Spleen (tissue), 13 donors: ENCODE measurements at places on chromosomes 6 and 20.

DNA sequence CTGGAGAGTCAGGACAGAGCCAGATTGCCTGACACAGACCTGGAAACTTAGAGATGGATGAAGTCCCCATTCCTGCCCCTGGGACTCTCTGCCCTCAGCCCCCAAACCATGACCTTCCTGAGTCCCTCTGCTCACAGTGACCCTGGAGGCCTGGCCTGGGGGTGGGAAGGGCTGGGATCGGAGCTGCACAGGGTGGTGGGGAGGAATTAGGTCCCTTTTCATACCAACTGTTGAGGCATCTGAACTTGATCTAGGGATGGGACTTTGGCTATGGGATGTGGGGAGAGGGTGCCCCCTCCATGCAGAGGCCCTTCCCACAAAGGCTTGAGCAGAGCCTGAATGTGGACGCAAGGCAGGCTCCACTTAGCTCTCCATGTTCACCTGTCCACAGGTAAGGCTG is 144.1 kb downstream of the MRPL14 start:
- DNase-seq: no peak

GRCh38 chr6:160544802-160545201 is 119.3 kb downstream of the LPA start:
- DNase-seq: no peak

- no peak for DNase-seq
These were observed 85.4 kb downstream of the NDUFAF5 start for GRCh38 chr20:13870170-13870748.

- peak; percentile 56 for DNase-seq
These were observed 26.3 kb upstream of the TRAF3IP2 start for GRCh38 chr6:111631903-111632460.

GRCh38 chr6:32964776-32965175 is 3.6 kb upstream of the BRD2 start:
- no peak for DNase-seq

- peak; percentile 41 for DNase-seq
These were observed 637.5 kb upstream of the MAN1A1 start for GRCh38 chr6:119986934-119987549.

DNA sequence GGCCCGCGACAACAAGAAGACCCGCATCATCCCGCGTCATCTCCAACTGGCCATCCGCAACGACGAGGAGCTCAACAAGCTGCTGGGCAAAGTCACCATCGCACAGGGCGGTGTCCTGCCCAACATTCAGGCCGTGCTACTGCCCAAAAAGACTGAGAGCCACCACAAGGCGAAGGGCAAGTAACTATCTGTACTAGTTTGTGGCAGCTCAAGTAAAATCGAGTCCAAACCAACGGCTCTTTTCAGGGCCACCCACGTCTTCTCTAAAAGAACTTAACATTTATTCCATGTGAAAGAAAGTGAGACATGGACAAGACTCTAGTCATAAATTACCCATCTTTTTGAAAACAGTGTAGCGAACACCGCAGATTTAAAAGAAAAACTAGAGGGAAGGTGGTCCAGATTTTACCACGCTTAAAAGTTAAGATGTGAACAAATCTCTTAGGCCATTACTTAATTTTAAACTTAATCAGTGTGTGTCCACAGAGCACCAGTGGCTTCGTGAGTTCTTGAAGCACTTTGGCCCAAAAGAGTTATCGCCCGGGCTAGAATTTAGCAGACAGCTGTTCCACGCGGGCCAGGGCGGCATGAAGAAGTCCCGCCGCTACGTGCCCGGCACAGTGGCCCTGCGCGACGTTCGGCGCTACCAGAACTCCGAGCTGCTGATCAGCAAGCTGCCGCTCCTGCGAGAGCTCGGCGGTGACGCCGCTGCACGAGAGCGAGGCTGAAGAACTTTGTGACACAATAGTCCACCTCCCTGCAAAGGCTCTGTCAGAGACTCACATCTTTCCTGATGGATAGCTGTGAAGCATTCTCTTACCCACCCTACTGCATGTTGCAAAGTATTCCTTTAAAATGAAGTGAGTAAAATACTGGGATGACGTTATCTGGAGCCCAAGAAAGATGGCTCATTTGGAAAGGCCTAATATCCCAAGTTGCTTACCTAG is 113.9 kb upstream of the PRSS16 start:
- peak; percentile 97 for DNase-seq

DNA sequence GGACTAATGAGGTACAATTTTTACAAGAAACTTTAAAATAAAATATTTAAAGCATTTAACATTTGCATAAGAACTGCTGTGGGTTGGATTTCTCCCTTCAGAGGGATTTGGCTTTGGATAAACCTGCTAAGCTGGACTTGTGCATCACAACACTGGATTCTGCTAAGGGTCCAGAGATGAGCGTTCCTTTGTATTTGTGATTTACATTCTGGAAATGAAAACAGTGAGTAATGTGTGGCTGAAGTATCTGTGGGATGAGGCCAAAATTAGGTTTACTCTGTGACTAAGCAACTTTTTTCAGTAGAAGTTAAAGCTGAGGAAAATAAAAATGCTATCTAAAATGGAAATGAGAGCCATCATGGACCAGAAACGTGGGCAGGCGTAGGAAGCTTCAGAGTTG is 494.3 kb downstream of the EPM2A start:
- DNase-seq: no peak

GRCh38 chr6:15491255-15491985 is 171.4 kb downstream of the DTNBP1 start:
- DNase-seq: peak; percentile 88

- no peak for DNase-seq
These were observed 208.6 kb upstream of the MCHR2 start for GRCh38 chr6:100202417-100203194.

GRCh38 chr20:24768713-24769601 is 180.1 kb upstream of the CST7 start:
- DNase-seq: peak; percentile 38

- DNase-seq: no peak
These were observed 60.1 kb downstream of the FUT9 start for GRCh38 chr6:96075826-96076225.
